PC-9 (cell line): ENCODE measurements at places on chromosomes 7 and 10. TPM values are rescaled to one million over a fixed set of nuclear protein-coding genes. Genes with fewer than 3 reads are reported as not detected.
A peak's percentile ranks its signal among the peaks of the same experiment; 100 is the strongest.

- H3K36me3 ChIP-seq = no peaks in the 10 kb centered on the region
- H3K4me3 ChIP-seq = no peak overlapping the region; the same call in 1 of the 2 replicates
- H3K27ac ChIP-seq = peak overlapping the region; percentile 83
Measured at GRCh38 chr7:112448891-112449290, 1.4 kb upstream of the IFRD1 start.

DNA sequence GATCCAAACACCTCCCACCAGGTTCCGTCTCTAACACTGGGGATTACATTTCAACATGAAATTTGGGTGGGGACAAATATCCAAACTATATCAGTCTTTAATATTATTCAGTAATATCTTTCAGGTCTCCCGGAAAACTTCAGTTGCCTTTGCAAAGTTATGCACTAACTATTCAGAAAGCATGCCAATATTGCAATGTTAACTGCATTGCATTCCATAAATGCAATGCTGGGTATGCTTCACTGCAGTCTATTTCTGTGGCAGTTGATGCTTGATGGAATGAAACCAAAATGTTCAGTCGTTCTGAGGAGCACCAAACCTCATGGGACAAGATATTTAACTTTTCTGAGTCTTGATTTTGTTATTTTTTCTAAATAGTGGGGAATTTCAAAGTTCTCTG is 147.5 kb downstream of the SLC16A9 start:
- H3K36me3 ChIP-seq = no peaks in the 10 kb centered on the region
- H3K4me3 ChIP-seq = no peak overlapping the region
- no peak overlapping the region for H3K27ac ChIP-seq

SYT15 gene
- 1.9 and 3.3 TPM in 2 replicates for total RNA-seq

GPRIN2 gene
- total RNA-seq = 33.1 and 53.6 TPM in 2 replicates

GRCh38 chr7:44922351-44922694 is 37.0 kb upstream of the PURB start:
- H3K4me1 ChIP-seq = no peaks in the 10 kb centered on the region
- H3K27me3 ChIP-seq = no peaks in the 10 kb centered on the region
- H3K4me3 ChIP-seq = no peak overlapping the region
- H3K27ac ChIP-seq = no peak overlapping the region
- H3K36me3 ChIP-seq = no peaks in the 10 kb centered on the region
- DNase-seq = no peak

TMEM273 gene
- 0.26 and 2.2 TPM in 2 replicates for total RNA-seq

DNAH11 gene
- total RNA-seq = not detected in 2 replicates

GRCh38 chr7:31120800-31121513 is 68.8 kb downstream of the ADCYAP1R1 start:
- DNase-seq = no peak

- H3K4me1 ChIP-seq = no peaks in the 10 kb centered on the region
- no peak overlapping the region for H3K27ac ChIP-seq
- no peaks in the 10 kb centered on the region for H3K36me3 ChIP-seq
- no peak for DNase-seq
- H3K4me3 ChIP-seq = no peak overlapping the region
Measured at GRCh38 chr7:27192546-27193334, 7.2 kb downstream of the HOXA13 start.

DNA sequence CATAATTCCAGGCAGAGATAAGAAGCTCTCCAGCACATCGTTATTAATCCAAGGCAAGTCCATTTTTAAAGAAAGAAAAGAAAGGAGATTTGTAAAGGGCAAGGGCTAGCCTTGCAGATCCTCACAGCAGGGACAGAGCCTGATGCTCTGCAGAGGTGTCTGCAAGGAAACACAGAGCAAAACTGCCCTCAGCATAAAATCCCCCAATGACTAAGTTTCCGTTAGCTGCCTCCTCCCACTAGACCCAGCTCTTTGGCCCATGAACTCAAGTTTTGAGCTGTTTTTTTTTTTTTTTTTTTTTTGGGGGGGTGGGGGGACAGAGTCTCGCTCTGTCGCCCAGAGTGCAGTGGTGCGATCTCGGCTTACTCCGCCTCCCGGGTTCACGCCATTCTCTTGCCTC is 300.7 kb downstream of the MTERF1 start:
- no peaks in the 10 kb centered on the region for H3K4me1 ChIP-seq
- H3K36me3 ChIP-seq = no peaks in the 10 kb centered on the region
- no peak for DNase-seq
- H3K27me3 ChIP-seq = no peaks in the 10 kb centered on the region

GRCh38 chr10:54622017-54622416 is 179.0 kb downstream of the PCDH15 start:
- no peaks in the 10 kb centered on the region for H3K27me3 ChIP-seq
- no peak overlapping the region for H3K27ac ChIP-seq
- H3K36me3 ChIP-seq = no peaks in the 10 kb centered on the region
- H3K4me3 ChIP-seq = no peak overlapping the region

A1CF gene
- not detected in 2 replicates for total RNA-seq

DNA sequence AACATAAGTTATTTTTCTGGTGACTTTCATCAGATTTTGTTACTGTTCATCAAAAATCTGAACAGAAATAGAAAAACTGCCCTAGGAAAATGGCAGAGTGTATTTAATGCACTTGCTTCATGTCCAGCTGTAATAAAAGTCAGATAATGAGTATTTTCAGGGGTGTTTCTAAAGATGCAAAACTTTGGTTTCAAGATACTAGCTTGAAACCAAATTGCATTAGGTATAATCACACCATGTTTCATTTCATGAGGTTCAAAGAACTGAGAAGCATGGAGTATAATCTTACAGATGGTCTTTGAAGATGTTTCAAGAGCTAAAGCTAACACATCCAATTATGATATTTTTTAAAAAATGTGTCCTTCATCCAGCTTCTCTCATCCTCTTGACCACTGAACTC is 128.9 kb downstream of the NRCAM start:
- H3K4me3 ChIP-seq = no peak overlapping the region
- no peak for DNase-seq
- H3K27ac ChIP-seq = no peak overlapping the region
- no peaks in the 10 kb centered on the region for H3K27me3 ChIP-seq

GRCh38 chr10:112769611-112770370 is 180.3 kb upstream of the TCF7L2 start:
- peak overlapping the region; percentile 55 for H3K27ac ChIP-seq
- H3K36me3 ChIP-seq = no peaks in the 10 kb centered on the region
- H3K4me3 ChIP-seq = no peak overlapping the region
- H3K4me1 ChIP-seq = peaks cover 52% of the 10 kb centered on the region

DNA sequence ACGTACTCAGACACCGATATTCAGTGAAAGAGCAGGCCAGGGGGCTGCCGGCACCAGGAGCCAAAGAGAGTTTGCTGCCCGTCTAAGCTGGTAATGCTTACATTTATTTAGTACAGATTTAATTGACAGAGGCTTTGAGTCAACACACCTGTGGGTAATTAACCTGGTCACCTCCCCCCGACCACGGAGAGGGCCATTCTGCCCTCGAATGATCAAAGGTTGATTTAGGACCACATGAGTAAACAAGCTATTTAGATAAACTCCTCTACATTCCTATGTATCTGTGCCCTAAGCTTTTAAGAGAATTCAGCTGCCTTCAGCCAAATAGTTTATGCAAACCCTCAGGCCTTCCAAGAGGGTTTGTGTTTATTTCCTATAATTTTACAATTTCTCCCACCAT is 164.8 kb downstream of the IPMK start:
- H3K27me3 ChIP-seq = no peaks in the 10 kb centered on the region
- H3K27ac ChIP-seq = no peak overlapping the region
- no peak overlapping the region for H3K4me3 ChIP-seq
- H3K36me3 ChIP-seq = no peaks in the 10 kb centered on the region
- no peaks in the 10 kb centered on the region for H3K4me1 ChIP-seq

SHTN1 gene
- total RNA-seq = 24.5 and 33.6 TPM in 2 replicates

SNX10 gene
- 9.1 and 9.8 TPM in 2 replicates for total RNA-seq

DNA sequence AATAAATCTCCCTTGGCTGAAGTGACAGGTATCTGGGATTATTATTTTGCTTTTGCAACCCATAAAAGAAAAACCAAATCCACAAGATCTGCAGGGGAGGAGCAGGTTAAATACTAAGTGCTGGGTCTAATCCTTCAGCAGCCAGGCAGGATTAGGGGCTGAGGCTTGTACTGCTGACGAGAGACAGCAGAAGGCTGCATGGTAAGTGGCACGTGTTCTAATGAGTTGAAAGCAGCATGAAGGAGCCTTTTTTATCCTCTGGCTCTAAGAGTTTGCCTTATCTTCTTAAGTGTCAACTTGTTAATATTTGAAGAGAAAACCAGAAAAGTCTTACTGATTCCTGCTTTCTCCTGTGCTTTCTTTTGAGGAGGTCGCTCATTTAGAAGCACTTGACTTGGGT is 50.0 kb downstream of the LYZL2 start:
- no peaks in the 10 kb centered on the region for H3K36me3 ChIP-seq
- H3K27me3 ChIP-seq = no peaks in the 10 kb centered on the region
- DNase-seq = no peak

DNA sequence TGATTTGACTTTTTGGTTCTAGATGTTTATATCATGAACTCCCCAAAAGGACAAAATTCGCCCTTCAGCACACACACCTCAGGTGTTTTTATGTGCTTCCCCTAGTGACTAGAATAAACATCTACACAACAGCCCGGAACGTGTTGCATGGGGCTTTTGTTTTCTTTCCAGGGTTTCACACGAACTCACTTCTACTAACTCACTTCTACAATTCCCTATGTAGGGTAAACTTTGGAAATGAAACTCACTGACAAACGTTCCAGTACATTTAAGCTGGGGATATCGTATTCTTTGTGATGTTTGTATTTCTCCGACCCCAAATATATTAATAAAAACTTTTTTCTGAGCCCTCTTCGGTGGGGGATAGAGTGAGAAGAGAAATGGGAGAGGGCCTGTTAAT is 1.4 kb downstream of the TRA2A start:
- H3K27ac ChIP-seq = peak overlapping the region; percentile 89; the same call in 1 of the 2 replicates
- peak overlapping the region; percentile 89 for H3K4me3 ChIP-seq
- peak; percentile 18 for DNase-seq
- peaks cover 19% of the 10 kb centered on the region; the same call in 1 of the 2 replicates for H3K36me3 ChIP-seq

DNA sequence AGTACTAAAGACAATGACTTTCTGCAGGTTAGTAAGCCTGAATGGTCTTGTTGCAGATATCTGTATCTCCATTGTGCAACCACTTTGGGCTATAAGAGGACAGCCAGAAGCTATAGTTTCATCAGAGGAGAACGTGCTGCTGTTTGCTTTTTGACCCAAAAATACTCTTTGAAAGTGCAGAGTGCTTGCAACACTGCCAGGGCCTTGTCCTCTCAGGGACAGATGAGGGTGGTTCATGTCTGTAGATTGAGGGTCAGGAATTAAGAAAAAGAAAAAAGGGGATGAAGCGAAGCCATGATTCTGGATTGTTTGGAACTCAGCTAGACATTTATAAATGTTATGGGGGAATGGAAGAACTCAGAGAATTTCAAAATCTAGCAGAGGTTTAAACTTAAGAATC is 212.5 kb downstream of the SEC23IP start:
- peaks cover 34% of the 10 kb centered on the region for H3K27me3 ChIP-seq
- H3K4me1 ChIP-seq = no peaks in the 10 kb centered on the region
- no peak overlapping the region for H3K27ac ChIP-seq
- no peak overlapping the region for H3K4me3 ChIP-seq
- no peak for DNase-seq

DNA sequence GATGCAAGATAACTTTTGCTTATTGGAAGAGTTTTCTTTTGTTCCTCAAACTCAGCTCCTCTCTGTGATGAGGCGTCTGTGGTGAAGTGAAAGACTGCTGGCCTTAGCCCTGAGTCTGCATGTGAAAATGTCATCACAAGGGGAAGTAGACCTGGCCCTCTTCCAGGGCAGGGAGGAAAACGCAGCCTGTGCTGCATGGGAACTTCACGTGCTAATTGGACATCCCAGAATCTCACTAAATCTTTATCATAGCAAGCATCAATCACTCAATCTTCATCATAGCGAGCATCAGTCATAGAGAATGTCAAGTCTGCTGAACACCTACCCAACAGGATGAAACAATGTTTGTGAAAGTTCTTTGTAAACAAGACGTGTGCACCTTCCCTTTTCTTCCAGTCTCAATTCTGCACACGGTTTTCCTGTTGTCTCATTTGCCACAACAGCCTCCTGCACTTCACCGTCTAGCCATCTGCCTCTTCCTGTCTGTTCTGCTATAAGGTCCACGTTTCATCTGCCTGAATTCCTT is 314.6 kb downstream of the FRMD4A start:
- H3K27ac ChIP-seq = no peak overlapping the region
- H3K4me1 ChIP-seq = no peaks in the 10 kb centered on the region
- no peaks in the 10 kb centered on the region for H3K27me3 ChIP-seq
- no peak overlapping the region for H3K4me3 ChIP-seq
- DNase-seq = no peak
- no peaks in the 10 kb centered on the region for H3K36me3 ChIP-seq

GRCh38 chr10:29482591-29483431 is 152.0 kb downstream of the SVIL start:
- no peaks in the 10 kb centered on the region for H3K27me3 ChIP-seq
- H3K27ac ChIP-seq = no peak overlapping the region
- no peaks in the 10 kb centered on the region for H3K4me1 ChIP-seq

PNLIP gene
- not detected in 2 replicates for total RNA-seq

HOXA3 gene
- 50.5 and 53.1 TPM in 2 replicates for total RNA-seq

DNA sequence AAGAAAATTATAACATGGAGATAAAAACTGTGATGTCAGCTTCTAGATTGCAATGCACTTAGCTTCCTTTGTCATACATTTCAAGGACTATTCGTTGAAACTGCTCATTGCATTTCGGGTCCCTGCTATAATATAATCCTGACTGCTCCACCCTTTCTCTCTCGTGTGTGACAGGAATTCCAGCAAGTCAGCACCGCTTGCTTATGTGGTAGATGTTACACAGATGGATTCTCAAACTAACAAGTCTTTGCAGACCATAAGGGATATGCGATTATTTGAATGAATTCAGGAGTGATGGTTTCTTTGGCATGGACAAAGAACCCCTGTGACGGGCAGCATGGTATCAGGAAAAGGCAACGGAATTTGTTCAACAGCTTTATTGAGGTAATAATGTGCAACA is 184.0 kb downstream of the GRID1 start:
- no peaks in the 10 kb centered on the region for H3K4me1 ChIP-seq
- H3K4me3 ChIP-seq = no peak overlapping the region
- H3K27me3 ChIP-seq = peaks cover 19% of the 10 kb centered on the region
- no peak for DNase-seq
- no peak overlapping the region for H3K27ac ChIP-seq

GRCh38 chr7:85065888-85066485 is 120.9 kb downstream of the SEMA3D start:
- DNase-seq = no peak
- H3K4me3 ChIP-seq = no peak overlapping the region
- H3K27me3 ChIP-seq = no peaks in the 10 kb centered on the region
- H3K4me1 ChIP-seq = no peaks in the 10 kb centered on the region
- no peak overlapping the region for H3K27ac ChIP-seq
- no peaks in the 10 kb centered on the region for H3K36me3 ChIP-seq

GRCh38 chr10:34200355-34200901 is 614.7 kb downstream of the PARD3 start:
- no peaks in the 10 kb centered on the region for H3K36me3 ChIP-seq
- no peak overlapping the region for H3K4me3 ChIP-seq
- no peaks in the 10 kb centered on the region for H3K27me3 ChIP-seq
- peaks cover 4% of the 10 kb centered on the region; the same call in 1 of the 2 replicates for H3K4me1 ChIP-seq
- no peak for DNase-seq
- H3K27ac ChIP-seq = no peak overlapping the region
